ENCODE measurements at places on chromosomes 12 and 14. TPM values are rescaled to one million over a fixed set of nuclear protein-coding genes. Genes with fewer than 3 reads are reported as not detected.

Gene IFNG
- total RNA-seq: not detected

Gene TPH2
- total RNA-seq: not detected

Gene ZNF385A
- total RNA-seq: 2.9 TPM

Gene FAM181A
- total RNA-seq: not detected

Gene C12orf60
- 1.9 TPM for total RNA-seq

Gene KRT6A
- not detected for total RNA-seq

Gene AMHR2
- not detected for total RNA-seq

Gene LMNTD1
- total RNA-seq: 0.52 TPM

Gene RPS6KA5
- 1.6 TPM for total RNA-seq

Gene MIP
- 0.26 TPM for total RNA-seq

Gene REP15
- total RNA-seq: 6.5 TPM

Gene ITGB7
- 1.3 TPM for total RNA-seq

Gene KLRD1
- 1.2 TPM for total RNA-seq

Gene ENDOU
- 0.11 TPM for total RNA-seq

Gene RPL6
- 1,346 TPM for total RNA-seq

Gene PRMT5
- 45.8 TPM for total RNA-seq

Gene ACOT6
- not detected for total RNA-seq

Gene SLC17A8
- not detected for total RNA-seq

Gene PZP
- total RNA-seq: not detected

Gene BHLHE41
- total RNA-seq: 1.7 TPM

Gene CIROP
- not detected for total RNA-seq

Gene MSI1
- 0.26 TPM for total RNA-seq

Gene HVCN1
- total RNA-seq: 5.1 TPM

Gene IL22
- not detected for total RNA-seq

Gene WSCD2
- total RNA-seq: 0.54 TPM

Gene AHSA1
- 68.2 TPM for total RNA-seq

Gene GPRC5A
- total RNA-seq: 28.9 TPM

Gene TAPBPL
- 9.9 TPM for total RNA-seq

Gene MAPKAPK5
- total RNA-seq: 30.3 TPM

Gene AICDA
- not detected for total RNA-seq

Gene LUM
- 7,416 TPM for total RNA-seq

Gene APOLD1
- total RNA-seq: 7.1 TPM

Gene LRP1-AS
- not detected for total RNA-seq

Gene ANKS1B
- total RNA-seq: 4.4 TPM

Gene GALNT4
- 23.3 TPM for total RNA-seq

Gene IFNG-AS1
- total RNA-seq: 0.86 TPM

Gene MYF6
- total RNA-seq: not detected

Gene HNF1A
- total RNA-seq: not detected

Gene IAPP
- total RNA-seq: not detected

Gene SMCO2
- 1.6 TPM for total RNA-seq

Gene NEMF
- total RNA-seq: 85.7 TPM

Gene TBC1D30
- total RNA-seq: 0.13 TPM
